Glutamatergic neuron (in vitro differentiated cells): ENCODE measurements at places on chromosomes 16 and 17.

GRCh38 chr17:38753071-38753506 lies 548 bp downstream of the PSMB3 start:
- peaks cover 9% of the 10 kb centered on the region for H3K4me1 ChIP-seq
- no peak for DNase-seq
- H3K4me3 ChIP-seq = peak overlapping the region; percentile 100
- H3K27me3 ChIP-seq = peaks cover 22% of the 10 kb centered on the region

DNA sequence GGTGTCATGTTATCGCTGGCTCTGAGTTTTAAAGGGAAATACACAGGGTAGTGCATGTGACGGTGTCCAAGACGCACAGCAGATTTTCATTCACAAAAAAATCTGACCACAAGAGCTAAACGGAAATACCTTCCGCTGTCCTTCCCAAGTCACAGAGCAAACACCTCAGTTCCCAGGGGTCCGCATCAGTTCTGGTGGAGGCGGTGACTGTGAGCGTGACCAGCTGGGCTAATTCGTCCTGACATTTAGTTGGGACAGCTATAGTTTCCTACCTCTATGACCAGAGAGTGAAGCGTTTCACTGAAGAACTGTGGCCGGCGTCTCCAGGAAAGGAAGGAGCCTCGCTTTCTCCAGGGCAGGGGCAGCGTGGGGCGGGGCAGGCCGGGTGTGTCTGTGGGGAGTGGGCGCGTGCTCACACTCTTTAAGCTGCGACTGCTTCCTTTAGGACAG lies 10.5 kb upstream of the FASN start:
- H3K27me3 ChIP-seq = peaks cover 4% of the 10 kb centered on the region
- H3K36me3 ChIP-seq = no peaks in the 10 kb centered on the region
- H3K27ac ChIP-seq = peak overlapping the region; percentile 43
- H3K4me3 ChIP-seq = no peak overlapping the region
- H3K4me1 ChIP-seq = peaks cover 17% of the 10 kb centered on the region
- DNase-seq = peak; percentile 16

GRCh38 chr17:41382394-41382793 lies 288 bp upstream of the KRT34 start:
- DNase-seq = no peak
- H3K4me1 ChIP-seq = no peaks in the 10 kb centered on the region
- no peak overlapping the region for H3K27ac ChIP-seq
- H3K27me3 ChIP-seq = no peaks in the 10 kb centered on the region
- H3K4me3 ChIP-seq = no peak overlapping the region

GRCh38 chr17:46264456-46265198 lies 30.3 kb upstream of the LRRC37A start:
- H3K27ac ChIP-seq = no peak overlapping the region
- H3K4me1 ChIP-seq = peaks cover 8% of the 10 kb centered on the region
- peaks cover 4% of the 10 kb centered on the region for H3K36me3 ChIP-seq
- no peak for DNase-seq

DNA sequence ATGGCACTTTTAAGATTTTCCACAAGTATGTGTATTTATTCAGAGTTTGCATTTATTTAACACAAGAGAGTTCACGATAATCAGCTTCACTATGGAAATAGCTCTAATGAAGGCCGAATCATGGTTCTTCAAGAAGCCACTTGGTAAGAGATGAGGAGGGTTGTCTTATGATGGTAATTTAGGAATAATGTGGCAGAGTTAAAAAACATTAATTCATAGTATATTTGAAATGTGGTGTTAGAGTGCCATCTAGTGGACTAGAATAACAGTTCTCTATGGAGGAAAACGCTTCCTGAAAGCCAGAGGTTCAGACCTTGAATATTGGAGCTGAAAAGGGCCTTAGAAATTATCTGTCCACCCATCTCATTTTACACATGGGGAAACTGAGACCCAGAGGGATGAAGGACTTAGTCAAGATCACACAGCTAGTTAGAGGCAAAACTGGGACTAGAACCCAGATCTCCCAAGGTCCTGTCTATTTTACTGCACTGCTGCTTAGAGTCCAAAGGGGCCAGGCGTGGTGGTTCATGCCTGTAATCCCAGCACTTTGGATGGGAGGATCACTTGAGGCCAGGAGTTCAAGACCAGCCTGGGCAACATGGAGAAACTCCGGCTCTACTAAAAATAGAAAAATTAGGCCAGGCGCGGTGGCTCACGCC lies 33.8 kb upstream of the KPNB1 start:
- no peak for DNase-seq
- peaks cover 3% of the 10 kb centered on the region for H3K27me3 ChIP-seq
- no peaks in the 10 kb centered on the region for H3K4me1 ChIP-seq
- no peak overlapping the region for H3K4me3 ChIP-seq
- H3K27ac ChIP-seq = no peak overlapping the region
- no peaks in the 10 kb centered on the region for H3K36me3 ChIP-seq
